Putamen (tissue), 1 donor: ENCODE measurements at places on chromosomes 7 and 10.

GRCh38 chr7:121008816-121009215, 20.3 kb downstream of the CPED1 start:
- DNase-seq, result no peak

GRCh38 chr7:7219216-7219615, 36.9 kb downstream of the C1GALT1 start:
- DNase-seq, result no peak

- no peak for DNase-seq
These were observed 7.1 kb upstream of the ATP6V1F start for GRCh38 chr7:128855559-128855958.

DNA sequence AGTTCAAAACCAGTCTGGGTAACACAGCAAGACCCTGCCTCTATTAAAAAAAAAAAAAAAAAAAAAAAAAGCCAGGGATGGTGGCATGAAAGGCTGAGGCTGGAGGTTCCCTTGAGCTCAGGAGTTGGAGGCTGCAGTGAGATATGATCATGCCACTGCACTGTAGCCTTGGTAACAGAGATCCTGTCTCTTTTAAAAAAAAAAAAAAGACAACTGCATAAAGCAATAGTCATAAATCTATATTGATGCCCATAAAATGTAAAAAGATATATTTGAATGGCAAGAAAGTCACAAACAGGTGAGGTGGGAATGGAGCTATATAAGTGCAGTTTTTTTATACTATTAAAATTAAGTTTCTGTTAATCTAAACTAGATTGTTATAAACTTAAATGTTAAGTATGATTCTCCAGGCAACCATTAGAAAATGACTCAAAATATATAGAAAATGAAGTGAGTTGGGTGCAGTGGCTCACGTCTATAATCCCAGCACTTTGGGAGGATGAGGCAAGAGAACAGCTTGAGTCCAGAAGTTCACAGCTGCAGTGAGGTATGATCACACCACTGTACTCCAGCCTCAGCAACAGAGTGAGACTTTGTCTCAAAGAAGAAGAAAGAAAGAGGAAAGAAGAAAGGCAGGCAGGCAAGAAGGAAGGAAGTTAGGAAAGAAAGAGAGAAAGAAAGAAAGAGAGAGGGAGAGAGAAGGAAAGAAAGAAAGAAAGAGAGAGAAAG, 13.4 kb upstream of the HNRNPH3 start:
- DNase-seq, result no peak

DNA sequence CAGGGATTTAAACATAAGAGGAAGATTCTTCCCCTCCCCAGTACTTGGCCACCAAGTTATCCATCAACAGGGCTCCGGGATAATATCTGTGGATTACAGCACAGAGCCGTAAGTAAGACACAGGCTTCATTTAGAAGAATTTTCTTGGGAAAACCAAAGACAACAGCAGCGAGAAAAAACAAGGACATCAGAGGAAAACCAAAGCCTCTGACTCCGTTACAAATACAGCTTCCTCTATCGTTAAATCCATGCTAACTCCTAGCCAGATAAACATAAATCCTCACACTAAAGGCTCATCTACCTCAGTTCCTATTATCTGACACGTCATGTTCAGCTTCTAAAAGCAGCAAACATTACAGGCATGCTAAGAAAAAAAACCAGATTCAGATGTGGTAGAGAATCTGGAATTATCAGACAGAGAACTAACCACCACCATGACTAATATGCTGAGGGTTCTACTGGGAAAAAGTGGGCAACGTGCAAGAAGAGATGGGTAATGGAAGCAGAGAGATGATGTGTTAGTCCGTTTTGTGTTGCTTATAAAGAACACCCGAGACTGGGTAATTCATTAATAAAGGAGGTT, 48.4 kb downstream of the BRI3 start:
- DNase-seq, result no peak

DNA sequence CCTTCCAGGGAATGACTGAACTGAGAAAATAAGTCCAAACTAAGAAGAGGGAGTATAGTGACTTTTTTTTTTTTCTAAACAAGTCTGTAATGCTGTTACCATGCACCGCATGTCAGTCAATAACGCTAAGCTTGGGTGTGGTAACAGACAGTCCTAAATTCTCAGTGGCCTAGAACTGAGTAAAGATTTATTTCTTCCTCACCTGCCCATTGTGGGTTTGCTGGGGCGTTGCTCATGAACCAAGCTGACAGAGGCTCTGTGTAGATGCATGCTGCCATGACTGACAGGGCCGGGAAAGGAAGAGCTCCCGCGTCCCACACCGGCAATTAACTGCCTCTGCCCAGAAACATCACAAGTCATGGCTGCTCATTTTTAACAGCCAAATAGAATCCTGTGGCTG, 25.5 kb upstream of the PRKG1 start:
- no peak for DNase-seq

GRCh38 chr10:84587789-84588188, 259.4 kb downstream of the CCSER2 start:
- DNase-seq, result no peak

GRCh38 chr10:112799726-112800510, 150.1 kb upstream of the TCF7L2 start:
- no peak for DNase-seq

DNA sequence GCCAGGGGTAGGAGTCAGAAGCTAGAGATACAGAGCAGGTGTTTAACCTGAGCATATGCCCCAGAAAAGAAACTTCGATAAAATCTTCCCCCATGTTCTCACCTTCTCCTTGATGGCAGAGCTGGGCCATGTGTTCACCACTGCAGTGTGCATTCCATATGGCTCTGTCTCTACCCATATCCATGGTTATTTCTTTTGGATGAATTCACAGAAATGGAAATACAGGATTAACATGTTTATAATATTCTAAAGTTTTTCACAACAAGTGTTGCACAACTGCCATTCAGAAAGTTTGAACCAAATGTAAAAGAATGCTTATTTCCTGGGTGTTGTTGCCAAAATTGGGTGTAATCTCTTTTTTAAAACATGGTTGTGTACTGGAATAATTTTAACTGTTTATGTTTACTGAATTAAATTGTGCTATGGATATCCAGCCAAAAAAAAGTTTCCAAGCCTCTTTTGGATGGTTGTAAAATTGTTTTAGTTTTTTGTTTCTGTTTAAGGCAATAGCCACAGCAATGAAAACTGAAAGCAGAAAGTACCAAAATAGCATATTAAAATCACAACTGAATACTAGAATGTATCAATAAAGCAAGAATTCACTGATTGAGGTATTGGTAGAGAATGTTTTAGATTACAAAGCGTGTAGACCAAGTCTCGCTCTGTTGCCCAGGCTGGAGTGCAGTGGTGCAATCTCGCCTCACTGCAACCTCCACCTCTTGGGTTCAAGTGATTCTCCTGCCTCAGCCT, 19.9 kb upstream of the CCNY start:
- no peak for DNase-seq
